ENCODE measurements at places on chromosomes 2 and 18.

- DNase-seq = no peak
Measured at GRCh38 chr2:169803480-169803879, 4.8 kb downstream of the SSB start.

DNA sequence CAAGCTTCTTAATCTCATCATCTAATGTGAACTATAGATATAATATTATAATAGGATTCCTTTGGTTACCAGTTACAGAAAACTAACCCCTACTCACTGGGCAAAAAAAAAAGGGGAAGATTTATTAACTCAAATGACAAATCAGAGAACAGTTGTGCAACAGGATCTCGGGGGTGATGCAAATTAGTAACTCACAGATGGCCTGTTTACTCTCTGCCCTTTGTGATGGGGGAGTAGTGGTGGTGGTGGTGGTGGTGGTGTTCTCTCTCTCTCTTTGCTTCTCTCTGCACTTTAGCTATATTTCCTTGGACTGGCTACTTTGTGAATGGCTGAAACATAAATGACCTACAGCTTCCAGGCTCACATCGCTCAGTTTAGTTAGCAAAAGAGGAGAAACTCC, 59.0 kb downstream of the TMEM247 start:
- DNase-seq = no peak

DNA sequence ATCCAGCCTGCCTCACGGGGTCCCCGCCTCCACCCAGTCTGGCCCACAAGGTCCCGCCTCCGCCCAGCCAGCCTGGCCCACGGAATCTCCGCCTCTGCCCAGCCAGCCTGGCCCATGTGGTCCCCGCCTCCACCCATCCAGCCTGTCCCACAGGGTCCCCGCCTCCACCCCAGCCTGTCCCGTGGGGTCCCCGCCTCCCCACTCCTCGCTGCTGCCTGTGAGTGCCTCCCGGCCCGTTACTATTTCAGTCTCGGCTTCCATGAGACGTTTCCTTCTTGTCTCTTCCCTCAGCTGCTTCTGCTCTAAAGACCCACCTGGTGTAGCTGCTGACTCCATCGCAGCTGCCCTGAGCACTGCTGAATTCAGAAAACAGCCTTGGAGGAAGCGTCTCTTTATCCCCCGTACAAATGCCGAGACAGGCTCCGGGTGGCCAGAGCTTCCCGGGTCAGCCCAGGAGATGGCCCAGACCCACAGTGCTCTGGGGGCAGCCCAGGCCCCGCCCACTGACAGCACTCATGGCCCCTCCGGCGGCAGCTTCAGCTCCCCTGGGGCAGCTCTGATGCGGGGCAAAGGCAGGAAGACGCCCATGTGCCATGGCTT, 69.8 kb downstream of the NFATC1 start:
- no peak for DNase-seq

- no peak for DNase-seq
Measured at GRCh38 chr2:74001781-74002504, 17.2 kb downstream of the TET3 start.

DNA sequence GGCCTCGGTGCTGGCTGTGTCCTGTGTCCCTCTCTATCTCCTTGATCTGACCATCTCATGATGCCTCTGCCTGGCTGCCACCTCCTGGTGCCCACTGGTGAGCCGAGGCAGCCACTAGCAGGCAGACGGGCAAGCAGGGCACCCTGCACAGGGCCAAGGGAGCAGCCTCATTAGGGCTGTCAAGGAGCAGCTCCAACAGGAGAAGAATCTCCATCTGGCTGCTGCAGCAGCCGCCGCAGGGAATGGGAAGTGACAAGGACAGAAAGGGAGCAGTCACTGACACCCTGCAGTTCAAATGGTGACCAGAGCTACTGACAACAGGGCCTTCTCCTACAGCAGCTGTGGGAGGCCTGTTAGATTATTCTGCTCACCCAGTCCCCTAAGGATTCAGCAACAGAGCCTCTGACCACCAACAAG, 32.6 kb downstream of the ALPK2 start:
- no peak for DNase-seq

GRCh38 chr2:37858400-37858711, 66.7 kb upstream of the RMDN2 start:
- DNase-seq = no peak

DNA sequence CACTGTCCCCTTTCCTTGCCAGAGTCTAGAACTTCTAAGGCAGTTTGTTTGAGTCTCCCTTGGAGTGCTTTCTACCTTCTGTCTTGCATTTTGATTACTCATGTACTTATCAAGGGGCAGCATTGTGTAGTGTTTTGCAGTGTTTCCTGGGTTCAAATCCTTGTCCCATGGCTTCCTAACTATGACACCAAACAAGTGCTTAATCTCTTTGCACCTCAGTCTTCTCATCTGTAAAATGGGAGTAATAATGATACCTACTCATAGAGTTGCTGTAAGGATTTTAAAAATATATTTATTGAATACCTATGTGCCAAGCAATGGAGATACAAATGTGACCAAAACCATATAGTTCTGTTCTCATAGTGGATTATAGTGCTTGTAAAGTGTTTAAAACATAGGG, 105.5 kb upstream of the PKDCC start:
- DNase-seq = no peak

- DNase-seq = no peak
Measured at GRCh38 chr2:199064201-199064600, 393.5 kb downstream of the SATB2 start.

DNA sequence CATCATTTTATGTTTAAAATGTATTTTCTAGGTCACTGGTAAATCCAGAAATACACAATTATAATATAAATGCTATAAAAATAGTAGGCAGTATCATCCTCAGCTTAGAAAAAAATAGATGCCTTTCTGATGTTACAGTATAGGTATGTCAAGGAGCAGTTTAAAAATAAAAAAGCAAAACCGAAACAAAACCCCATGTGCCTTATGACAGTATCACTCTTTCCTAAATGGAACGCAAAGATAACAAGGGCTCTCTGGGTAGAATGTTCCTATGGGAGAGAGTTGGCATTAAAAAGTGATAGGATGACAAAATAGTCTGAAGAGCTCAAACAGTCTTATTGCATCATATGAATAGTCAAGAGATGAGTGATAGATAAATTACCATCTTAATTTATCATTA, 172.1 kb downstream of the DSC3 start:
- DNase-seq = no peak

DNA sequence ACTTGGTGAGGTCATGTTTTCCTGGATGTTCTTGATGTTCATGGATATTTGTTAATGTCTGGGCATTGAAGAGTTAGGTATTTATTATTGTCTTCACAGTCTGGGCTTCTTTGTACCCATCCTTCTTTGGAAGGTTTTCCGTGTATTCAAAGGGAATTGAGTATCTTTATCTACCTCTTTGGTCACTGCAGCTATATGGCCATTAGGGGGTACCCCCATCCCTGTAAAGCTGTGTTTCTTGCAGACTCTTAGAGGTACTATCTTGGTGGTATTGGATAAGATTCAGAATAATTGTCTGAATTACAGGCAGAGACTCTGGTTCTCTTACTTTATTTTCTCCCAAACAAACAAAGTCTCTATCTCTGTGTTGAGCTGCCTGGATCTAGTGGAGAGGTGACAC, 401.6 kb upstream of the FSIP2 start:
- DNase-seq = no peak

DNA sequence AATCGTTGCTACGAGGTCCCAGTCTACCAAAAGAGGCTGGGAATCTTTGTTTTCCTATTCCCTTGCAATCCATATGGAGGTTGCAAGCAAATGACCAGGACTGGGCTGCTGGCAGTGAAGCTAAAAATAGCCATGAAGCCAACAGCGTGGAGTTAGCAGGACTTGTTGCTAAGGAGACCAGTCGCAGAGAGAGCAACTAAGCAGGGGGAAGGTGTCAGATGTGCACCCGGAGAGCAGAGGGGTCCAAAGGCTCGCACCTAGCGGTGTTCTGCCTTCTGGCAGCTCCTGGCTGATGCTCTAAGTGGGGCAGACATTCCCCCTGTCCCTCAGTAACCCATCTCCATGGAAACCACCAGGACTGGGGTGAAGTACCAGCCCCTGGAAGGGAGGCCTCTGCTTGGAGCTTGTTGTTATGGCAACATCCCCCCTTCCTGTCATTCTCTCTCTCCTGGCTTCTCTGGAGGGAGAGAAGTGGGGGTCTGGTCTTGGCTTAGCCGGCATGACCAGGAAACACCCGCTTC, 84.6 kb downstream of the DNMT3A start:
- no peak for DNase-seq

GRCh38 chr2:230864605-230865306, at the start of gene ITM2C:
TSS of gene ITM2C (plus strand) at chr2:230864942. CDS start at chr2:230865026, 84 bp downstream.
- peak; percentile 68 for DNase-seq
